ENCODE measurements at places on chromosomes 12 and 14.

GRCh38 chr14:60768602-60769001 is 34.0 kb downstream of the MNAT1 start:
- DNase-seq, result no peak

DNA sequence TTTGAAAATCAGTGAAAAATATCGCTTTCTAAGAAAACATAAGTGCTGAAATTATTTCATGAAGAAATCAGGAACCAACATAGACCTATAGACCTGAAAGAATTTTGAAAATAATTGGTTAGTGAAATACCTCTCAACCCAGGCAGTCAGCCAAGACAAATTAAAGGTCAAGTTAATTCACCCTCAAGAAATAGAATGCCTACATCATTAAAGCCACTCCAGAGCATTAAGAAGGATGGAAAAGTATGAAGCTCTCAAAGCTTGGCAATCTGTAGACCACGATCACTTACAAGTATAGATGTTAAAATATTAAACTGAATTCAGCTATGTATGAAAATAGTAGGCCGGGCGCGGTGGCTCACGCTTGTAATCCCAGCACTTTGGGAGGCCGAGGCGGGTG is 48.3 kb downstream of the SFSWAP start:
- DNase-seq, result no peak

- no peak for DNase-seq
Observed at GRCh38 chr14:61219673-61220072, 61.5 kb downstream of the TMEM30B start.

DNA sequence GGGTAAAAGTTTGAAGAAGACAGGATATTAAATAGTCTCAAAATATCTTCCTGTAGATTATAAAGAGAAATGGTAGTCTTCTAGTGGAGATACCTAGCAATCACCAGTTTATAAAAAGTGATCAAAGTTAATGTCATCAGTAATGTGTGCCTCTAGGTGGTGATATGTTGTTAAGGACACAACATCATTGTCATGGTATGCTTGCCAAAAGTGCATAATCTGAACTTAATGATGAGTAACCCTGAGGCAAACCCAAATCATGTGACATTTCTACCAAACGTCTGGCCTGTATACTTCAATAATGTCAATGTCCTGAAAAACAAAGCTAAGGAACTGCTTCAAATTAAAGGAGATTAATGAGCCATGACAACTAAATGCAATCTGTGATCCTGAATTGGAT is 214.7 kb downstream of the PHLDA1 start:
- no peak for DNase-seq

DNA sequence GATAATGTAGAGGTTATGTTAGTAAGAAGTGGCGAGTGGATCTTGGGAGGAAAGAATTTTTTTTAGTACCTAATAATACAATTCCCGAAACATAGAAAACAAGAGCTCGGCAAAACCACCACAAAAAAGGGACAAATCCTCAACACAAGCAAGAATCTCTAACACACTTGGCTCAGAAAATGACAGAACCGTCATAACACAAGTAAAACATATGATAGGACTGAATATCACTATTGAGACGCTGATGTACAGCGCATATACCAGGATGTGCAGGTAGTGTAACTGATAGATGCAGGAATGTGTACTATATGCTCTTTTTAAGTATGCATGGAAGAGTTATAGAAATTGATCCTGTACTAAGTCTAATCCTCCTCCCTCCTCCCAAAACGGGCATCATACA is 564.5 kb downstream of the BCL11B start:
- no peak for DNase-seq

DNA sequence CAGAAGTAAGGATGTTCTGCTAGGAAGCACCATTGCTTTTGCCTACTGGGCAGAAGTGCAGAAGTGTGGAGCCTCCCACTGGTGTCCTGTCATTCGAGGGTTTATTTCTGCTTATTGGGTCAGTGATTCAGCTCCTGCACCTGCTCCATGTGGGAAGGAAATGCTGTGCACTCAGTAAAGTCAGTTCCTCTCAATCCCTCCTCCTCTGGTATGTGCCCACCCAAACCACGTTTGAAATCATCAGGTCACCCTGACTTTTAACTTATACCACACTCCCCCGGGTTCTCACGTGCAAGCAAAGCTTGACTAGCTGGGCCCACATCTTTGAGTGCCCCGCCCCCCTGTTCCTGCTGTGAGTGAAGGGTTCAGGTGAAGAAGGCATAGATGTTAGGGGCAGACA is 223.7 kb downstream of the CHST11 start:
- no peak for DNase-seq

GRCh38 chr12:50677858-50678257 is 86.0 kb upstream of the ATF1 start:
- DNase-seq, result no peak

Data from hypothalamus (tissue), 51 donors.